Natural killer cell (primary cell): ENCODE measurements at places on chromosomes 2 and 18. TPM values are rescaled to one million over a fixed set of nuclear protein-coding genes. Genes with fewer than 3 reads are reported as not detected.

GRCh38 chr2:97695744-97696143 is 17.6 kb upstream of the ZAP70 start:
- no peak for DNase-seq

IGFBP5 gene
- total RNA-seq = not detected

- no peak for DNase-seq
Measured at GRCh38 chr2:120734930-120735651, 577 bp upstream of the GLI2 start.

DNA sequence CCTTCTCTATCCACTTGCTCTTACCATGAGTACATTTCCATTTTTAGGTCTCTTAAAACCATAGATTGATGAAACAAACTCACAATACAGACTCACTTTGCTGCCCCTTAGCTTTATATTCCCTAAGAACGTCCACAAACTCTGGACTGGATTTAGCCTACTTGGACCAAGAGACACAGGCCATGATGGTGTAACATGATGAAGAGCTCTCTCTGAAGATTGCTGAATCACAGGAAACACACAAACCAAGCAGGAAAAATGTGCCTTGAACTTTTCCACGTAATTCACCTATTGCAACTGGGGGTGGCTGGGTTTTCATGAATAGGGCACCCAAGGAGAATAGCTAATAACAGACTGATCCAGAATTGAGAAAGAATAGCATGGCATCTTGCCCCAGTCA is 201.7 kb upstream of the RBBP8 start:
- DNase-seq = no peak

DNA sequence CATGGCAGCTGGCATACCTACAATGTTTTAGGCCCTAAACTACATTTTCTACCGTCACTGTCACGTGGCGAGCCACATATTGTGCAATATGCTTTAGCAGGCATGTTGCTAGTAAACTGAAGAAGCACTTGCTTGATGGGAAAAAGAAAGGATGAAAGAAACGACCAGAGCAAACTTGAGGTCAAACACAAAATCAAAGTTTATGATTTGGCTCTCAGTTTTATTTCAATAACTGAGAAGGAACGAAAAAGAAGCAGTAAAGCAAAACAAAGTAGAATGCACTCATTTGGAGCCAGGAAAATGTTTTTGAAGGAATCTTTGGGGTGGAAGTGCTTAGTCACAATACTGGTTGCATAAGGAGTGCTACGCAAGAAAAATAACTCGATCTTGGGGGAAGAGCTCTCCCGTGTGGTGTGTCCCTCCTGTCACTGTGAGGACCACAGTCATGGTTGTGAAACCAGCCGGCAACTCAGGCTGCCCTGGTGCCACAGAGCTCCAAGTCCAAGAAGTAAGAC is 349.8 kb downstream of the RBM43 start:
- no peak for DNase-seq

GRCh38 chr18:52701219-52701935 is 361.4 kb downstream of the DCC start:
- no peak for DNase-seq
